A172 (cell line): ENCODE measurements at places on chromosomes 5 and 9. TPM values are rescaled to one million over a fixed set of nuclear protein-coding genes. Genes with fewer than 3 reads are reported as not detected.

DNA sequence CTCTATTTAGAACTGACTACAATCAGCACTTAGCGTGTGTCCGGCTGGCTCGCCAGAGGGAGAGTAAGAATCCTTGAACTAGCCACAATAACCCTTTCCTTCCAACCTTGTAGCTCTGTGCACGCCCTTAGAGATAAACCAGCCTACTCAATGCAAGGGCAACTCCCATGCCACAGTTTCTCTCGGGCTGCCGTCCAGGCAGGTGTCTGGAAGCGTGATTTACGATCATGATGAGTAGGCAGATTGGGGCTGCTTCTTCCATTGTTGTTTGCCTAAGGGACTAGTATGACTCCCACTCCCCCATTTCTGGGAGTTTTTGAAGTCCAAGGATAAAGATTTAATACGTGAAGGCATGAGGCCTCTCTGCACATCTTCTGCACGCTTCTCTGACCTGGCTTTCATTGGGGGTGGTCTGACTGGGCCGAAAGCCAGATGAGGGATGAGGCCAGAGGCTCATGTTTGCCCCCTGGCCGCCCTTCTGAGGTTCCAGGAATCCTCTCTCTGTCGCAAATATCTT is 134.0 kb upstream of the MYO10 start:
- DNase-seq = peak; percentile 70

SFXN1 gene
- 202 and 239 TPM in 2 replicates for total RNA-seq

DNA sequence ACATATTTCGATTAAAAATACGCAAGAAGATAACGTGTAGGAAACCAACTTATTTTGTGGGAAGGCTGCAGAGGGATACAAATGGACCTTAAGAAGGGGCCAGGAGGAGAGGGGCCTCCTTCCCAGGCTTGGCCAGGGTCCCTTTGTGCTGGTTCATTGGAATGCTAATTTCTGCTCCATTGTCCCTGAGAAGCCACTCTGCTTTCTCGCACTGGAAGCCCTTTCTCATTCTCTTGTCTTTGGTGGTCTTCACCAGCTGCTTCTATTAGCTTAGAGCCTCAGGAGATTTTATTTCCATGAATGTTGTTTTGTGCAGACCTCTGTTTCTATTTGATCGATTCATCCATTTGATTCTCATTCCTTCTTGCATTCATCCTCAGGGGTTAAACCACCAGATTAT is 325.4 kb downstream of the TMEM38B start:
- no peak for DNase-seq

DNA sequence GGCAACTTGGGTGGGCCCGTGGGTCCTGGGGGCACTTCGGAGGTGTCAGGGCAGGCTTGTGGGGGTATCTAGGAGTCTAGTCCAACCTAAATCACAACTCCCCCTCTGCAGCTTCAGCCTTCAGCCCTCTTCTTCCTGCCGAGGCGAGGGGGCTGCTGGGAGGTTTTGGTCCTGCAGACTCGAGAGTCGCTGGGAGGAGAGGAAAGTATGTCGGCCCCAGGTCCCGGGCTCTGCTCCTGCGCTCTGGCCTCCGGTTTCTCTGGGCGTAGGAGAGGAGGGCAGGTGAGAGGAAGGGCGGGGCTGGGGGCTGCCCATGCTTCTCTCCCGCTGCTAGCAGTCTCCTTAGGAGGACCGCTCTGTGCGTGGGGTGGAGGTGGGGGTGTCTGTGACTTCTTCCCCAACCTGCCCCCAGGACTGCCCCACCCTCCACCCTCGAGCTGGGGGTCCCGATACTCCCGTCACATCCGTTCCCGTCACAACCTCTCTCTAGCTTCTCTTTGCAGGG is 139.8 kb upstream of the COL5A1 start:
- DNase-seq = no peak

GRCh38 chr9:88663771-88664419 is 128.9 kb downstream of the NXNL2 start:
- no peak for DNase-seq

- no peak for DNase-seq
Observed at GRCh38 chr5:164187785-164188184, 682.4 kb downstream of the MAT2B start.

GRCh38 chr9:133770076-133770777 is 32.1 kb upstream of the SARDH start:
- no peak for DNase-seq
